ENCODE measurements at places on chromosomes 11 and 22.
A peak's percentile ranks its signal among the peaks of the same experiment; 100 is the strongest.

DNA sequence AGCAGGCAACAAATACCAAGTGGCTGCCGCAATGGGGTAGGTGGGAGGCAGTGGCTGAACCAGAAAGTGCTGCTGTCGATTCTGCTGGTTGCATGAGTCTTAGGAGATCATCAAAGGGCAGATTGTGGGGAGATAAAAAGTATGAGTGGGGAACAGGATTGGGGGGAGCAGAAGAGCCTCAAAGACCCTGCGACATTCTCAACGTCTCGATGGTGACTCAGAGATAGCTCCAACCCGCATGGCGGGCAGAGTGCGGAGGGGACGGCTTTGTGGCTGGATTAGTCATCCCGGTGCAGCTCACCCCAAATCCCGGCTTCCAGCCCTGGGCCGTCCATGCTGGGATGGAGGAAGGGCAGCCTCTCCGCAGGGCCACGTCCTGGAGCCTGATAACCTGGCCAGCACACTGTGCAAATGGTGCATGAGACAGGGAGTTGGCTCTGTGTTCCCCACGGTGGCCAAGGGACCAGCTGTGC, 11.6 kb upstream of the RTN4R start:
- no peak overlapping the region for H3K27ac ChIP-seq
- H3K4me1 ChIP-seq = no peaks in the 10 kb centered on the region
- DNase-seq = no peak
- H3K27me3 ChIP-seq = no peaks in the 10 kb centered on the region
- H3K36me3 ChIP-seq = no peaks in the 10 kb centered on the region

GRCh38 chr11:11798586-11799438, 43.0 kb upstream of the USP47 start:
- H3K36me3 ChIP-seq = no peaks in the 10 kb centered on the region
- no peak overlapping the region for H3K4me3 ChIP-seq
- H3K27ac ChIP-seq = no peak overlapping the region
- H3K4me1 ChIP-seq = no peaks in the 10 kb centered on the region

- no peaks in the 10 kb centered on the region for H3K27me3 ChIP-seq
- no peaks in the 10 kb centered on the region for H3K4me1 ChIP-seq
- no peaks in the 10 kb centered on the region for H3K36me3 ChIP-seq
These were observed 46.3 kb upstream of the ANO1 start for GRCh38 chr11:70031631-70032469.

- peak overlapping the region; percentile 94 for H3K27ac ChIP-seq
- H3K4me1 ChIP-seq = peaks cover 19% of the 10 kb centered on the region
- DNase-seq = no peak
- H3K4me3 ChIP-seq = peak overlapping the region; percentile 98
- H3K36me3 ChIP-seq = no peaks in the 10 kb centered on the region
These were observed 839 bp downstream of the CBY1 start for GRCh38 chr22:38657045-38657909.

DNA sequence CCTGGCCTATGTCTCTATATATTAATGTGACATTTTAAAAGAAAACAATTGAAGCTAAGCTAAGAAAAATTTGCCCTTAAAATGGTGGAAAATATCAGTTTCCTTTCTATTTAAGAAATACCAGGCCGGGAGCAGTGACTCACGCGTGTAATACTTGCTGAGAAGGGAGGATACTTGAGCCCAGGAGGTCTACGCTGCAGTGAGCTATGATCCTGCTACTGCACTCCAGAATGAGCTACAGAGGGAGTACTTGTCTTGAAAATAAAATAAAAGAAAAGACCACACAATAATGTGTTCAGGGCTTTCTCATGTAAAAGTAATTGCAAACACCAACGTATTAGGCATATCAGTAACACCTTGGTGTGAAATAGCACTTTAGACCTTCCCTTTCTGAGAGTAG, 1.4 kb upstream of the PRSS23 start:
- H3K27ac ChIP-seq = no peak overlapping the region
- peaks cover 5% of the 10 kb centered on the region for H3K27me3 ChIP-seq
- H3K4me3 ChIP-seq = no peak overlapping the region
- no peak for DNase-seq
- no peaks in the 10 kb centered on the region for H3K36me3 ChIP-seq

- peaks cover 17% of the 10 kb centered on the region for H3K4me1 ChIP-seq
- H3K27ac ChIP-seq = peak overlapping the region; percentile 73
- H3K27me3 ChIP-seq = no peaks in the 10 kb centered on the region
- peak overlapping the region; percentile 84 for H3K4me3 ChIP-seq
- DNase-seq = no peak
- H3K36me3 ChIP-seq = no peaks in the 10 kb centered on the region
These were observed 602 bp upstream of the AQP11 start for GRCh38 chr11:77589181-77589520.

DNA sequence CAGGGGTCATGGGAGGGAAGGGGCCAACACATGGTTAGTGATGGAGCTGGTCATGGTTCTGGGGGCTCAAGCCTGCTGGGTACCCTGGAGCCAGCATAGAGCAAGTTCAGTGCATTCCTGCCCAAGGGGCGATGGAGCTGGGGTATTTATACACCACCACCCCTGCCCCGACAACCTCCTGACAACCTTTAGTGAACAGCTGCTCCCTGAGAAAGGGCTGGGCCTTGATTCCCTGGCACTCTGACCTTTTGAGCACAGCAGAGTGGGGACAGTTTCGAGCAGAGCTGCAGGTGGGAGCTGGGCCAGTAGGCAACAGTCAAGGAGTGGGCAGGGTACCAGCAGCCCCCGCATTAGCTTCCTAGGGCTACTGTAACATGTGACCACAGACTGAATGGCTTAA, 6.0 kb downstream of the PARVG start:
- H3K27me3 ChIP-seq = peaks cover 15% of the 10 kb centered on the region
- DNase-seq = no peak
- peaks cover 4% of the 10 kb centered on the region for H3K4me1 ChIP-seq
- peaks cover 4% of the 10 kb centered on the region for H3K36me3 ChIP-seq
- no peak overlapping the region for H3K4me3 ChIP-seq

DNA sequence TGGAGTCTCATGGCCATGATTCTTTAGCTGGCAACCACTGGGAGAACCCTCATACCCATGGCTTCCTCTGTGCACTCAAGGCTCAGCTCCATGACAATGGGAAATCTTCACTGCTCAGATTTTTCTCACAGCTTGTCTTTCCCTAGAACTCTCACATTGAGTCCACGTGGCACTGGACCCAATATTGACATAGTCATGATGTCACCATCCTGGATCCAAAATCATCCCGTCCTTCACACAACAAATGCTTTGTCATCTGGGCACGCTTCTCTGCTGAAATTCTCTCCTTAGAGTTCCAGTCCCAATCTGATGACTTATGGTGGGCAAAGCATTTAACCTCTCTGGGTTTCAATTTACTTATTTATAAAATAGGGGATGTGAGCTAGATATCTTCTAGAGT, 37.7 kb upstream of the CD44 start:
- no peak for DNase-seq
- no peaks in the 10 kb centered on the region for H3K36me3 ChIP-seq
- H3K4me3 ChIP-seq = no peak overlapping the region
- no peaks in the 10 kb centered on the region for H3K27me3 ChIP-seq

DNA sequence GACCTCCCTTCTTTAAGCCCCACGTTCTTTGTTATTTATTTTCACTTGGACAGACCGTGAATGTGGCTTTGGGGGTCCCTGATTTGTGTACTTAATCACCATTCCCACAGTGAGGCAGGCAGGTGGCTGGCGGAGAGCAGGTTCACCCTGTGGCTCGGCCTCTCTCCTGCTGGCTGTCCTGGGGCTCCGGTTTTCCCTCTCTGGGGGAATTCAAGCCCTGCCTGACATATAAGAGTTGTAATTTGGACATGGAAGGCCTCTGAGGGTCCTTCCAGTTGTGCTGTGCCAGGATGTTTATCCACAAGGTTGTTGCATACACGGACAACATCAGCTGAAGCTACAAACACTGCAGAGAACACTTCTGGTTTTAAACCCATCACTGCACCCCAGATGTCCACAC, 824.5 kb downstream of the TBC1D22A start:
- peaks cover 4% of the 10 kb centered on the region for H3K27me3 ChIP-seq
- no peak overlapping the region for H3K4me3 ChIP-seq
- no peak overlapping the region for H3K27ac ChIP-seq
- no peaks in the 10 kb centered on the region for H3K4me1 ChIP-seq
- no peaks in the 10 kb centered on the region for H3K36me3 ChIP-seq

All from lower lobe of right lung (tissue), 2 donors.